ENCODE measurements at places on chromosomes 3 and 15.

- no peak for DNase-seq
These were observed 301.7 kb upstream of the RORA start for GRCh38 chr15:61530769-61531168.

DNA sequence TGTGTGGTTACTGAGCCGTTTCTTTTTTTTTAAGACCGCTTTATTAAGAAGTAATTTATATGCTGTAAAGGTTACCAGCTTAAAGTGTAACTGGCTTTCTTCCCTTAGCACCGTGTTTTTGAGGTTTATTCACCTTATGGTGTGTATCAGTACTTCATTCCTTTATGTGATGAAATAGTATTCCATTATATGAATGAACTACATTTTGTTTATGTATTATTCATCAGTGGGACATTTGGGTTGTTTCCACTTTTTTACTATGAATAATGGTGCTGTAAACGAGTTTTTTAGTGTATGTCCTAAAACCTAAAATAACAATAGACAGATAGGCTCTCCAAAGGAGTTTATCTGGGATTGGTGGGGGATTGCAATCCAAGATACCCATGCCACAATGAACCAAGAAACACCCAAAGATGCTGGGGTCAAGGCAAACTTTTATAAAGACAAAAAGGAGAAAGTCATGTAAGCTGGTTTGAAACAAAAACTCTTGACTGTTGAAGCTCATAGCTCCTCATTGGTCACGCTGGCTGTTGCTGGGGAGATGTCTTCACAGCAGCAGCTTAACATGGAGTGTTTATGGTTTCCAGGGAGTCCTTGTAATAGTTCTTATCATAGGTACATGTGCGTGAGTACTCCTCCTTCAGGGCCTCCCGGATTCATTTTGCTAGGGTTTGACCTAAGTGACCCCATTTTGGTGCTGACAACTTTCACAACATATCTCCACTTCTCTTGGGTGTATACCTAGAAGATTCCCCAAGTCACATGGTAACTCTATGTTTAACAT, 16.0 kb downstream of the TM2D3 start:
- DNase-seq, result no peak

- DNase-seq, result no peak
These were observed 39.4 kb downstream of the TMCO5A start for GRCh38 chr15:37973856-37974255.

GRCh38 chr3:164779816-164780215, 298.5 kb downstream of the SI start:
- DNase-seq, result no peak

DNA sequence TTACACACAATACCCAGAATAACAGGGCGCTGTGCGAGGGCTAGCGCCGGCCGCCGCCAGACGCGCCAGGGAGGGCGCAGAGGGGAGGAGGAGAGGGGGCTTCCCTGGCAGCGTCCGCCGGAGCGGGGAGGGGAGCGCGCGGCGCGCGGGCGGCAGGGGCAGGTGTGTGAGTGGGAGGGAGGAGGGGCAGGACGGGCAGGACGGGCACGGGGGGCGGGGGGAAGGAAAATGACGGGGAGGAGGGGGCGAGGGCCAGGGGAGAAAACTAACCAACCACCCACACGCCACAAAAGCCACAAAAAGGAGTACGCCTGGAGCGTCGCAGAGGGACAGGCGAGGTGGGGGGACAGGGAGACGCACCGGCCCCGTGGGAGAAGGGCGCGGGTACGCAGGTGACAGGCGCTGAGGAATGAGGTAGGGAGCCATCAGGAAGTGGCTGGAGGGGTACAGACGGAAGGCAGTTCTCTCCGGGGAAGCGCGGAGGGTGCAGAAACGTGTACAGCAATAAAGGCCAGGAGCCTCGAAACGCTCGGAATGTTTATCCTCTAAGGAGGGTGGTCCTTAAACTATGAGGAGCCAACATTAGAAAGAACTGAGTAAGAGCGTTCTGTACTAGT, 610 bp upstream of the SATB1 start:
- peak; percentile 69 for DNase-seq

GRCh38 chr3:157956850-157957249, 149.4 kb downstream of the SHOX2 start:
- DNase-seq, result no peak

DNA sequence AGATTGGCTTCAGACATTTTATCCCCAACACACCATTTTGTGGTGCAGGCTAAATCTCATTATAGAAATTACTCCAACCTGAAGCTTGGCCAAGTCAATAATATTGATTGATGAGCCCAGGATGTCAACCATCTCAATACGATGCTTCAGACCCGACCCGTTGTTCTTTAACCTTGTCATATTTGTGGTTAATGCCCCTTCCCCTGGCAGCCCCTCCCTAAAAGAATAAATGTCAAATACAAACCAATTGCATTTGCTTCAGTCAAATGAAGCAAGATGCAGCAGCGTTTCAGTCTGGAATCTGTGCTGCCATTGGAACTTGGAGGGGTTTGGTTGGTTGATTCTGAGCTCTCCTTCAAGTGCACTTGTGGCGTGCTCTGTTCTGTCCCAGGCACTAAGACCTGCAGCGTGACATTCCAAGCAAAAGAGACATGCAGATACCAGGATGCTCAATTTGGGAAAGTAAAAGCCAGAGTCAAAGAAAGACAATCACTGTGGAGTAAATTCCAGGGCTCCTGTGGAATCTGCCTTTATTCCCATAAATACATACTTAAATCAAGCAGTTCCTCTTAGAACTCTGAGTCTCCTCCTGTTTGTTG, 23.8 kb upstream of the PSMD6 start:
- DNase-seq, result no peak

DNA sequence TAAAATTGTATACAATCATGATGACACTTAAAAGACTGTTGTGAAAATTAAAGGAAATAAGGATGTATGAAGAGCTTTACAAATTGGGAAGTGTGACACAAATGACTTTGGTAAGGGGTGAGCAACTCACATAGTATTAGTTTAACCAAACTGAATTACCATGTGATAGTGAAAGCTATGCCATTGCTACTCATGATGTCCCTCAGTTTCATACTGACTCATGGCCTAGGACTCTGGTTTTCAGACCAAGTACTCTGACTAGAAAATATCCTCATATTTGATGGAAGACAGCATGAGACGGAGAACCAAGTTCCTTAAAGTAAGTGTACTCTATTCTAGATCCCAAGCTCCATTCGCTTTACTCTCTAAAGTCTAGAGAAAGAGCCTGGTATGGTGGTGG, 203.2 kb upstream of the ICE2 start:
- no peak for DNase-seq

DNA sequence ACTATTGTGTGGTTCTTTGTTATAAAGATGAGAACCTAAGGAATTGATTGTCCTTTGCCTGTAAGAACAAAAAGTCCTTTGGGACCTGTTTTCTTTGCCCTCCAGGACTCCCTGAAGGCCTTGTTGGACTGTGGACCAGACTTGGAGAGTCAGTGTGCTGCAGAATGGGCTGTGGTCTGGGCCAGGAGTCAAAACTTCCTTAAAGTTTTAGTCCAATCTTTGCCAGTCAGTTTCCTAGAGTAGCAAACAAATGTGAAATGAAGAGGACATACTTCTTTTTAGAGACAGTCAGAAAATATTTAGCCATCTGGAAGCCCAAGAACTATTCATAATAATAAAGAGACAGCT, 45.4 kb downstream of the PDE8A start:
- no peak for DNase-seq

DNA sequence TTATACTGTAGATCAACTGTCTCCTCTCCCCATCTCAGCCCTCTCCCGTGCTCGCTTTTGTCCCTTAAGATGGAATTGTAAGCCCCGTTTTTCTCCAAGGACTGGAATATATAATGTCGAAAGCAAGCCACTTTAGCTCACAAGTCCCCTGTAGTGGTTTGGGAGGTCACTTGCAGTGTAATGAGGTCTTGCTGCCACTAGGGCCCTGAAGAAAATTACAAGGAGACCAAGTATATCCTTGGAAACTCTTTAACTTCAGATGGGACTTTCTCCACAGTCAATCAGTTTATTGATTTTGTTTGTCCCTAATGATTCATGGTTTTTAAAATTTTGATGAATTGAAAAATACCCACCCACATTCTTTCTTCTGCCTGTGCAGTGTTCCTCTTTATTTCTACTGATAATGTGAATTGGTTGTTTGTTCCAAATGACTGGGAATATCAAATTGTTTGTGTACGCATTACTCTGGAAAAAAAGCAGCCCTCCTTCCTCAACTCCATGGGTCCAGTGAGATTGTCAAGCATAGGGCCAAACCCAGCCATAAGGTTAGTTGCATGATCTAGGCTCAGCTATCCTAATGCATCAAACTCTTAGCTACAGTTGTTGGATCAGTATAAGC, 294.8 kb downstream of the MCTP2 start:
- DNase-seq, result no peak

DNA sequence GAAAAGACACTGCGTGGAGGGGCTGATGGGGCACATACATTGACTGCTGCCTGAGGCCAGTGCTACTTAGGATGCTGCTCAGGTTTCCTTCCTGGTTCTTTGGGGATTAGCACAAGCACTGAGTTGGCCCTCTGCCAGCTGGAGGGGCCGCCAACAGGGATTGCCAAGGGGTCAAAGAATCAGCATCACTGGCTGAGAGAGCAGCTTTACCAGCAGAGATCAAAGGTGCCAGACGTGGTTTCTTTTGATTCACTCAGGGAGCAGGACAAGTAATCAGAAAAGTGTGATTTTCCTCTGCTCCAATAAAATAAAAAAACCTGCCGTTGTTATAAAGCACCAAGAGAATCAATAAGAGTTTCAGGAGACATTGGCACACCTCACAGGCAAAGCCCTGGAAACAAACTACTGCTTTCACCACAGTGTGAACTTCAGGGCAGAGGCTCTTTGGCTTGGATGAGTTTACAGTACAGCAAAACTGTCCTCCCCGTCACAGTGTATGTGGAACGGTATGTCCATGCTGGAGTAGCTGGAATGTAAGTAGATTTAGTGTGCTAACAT, 45.8 kb upstream of the FSIP1 start:
- no peak for DNase-seq

- DNase-seq, result peak; percentile 78
These were observed 4.4 kb upstream of the BRPF1 start for GRCh38 chr3:9727041-9727595.

- no peak for DNase-seq
These were observed 265.2 kb downstream of the SUCLG2 start for GRCh38 chr3:67389176-67389575.

DNA sequence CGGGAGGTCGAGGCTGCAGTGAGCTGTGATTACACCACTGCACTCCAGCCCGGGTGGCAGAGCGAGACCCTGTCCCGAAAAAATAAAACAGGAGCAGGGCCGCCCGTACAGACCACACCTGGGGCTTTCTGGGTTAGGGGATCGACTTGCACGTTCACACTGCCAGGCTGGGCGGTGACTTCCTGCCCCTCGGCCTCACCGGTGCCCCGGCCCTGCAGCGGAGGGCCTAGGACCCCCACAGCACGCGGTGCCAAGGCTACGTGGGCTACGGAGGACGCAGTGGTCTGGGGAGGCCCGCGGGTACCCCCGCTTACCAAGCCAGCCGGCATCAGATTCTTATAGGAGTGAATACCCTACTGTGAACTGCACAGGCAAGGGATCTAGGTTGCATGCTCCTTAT, 11.6 kb upstream of the TTC14 start:
- no peak for DNase-seq

Data from stimulated activated naive CD8-positive, alpha-beta T cell treated with anti-CD3 and anti-CD28 coated beads, Interleukin-15, amount 100 ng/mL, for 72 hours (primary cell).